ENCODE measurements at places on chromosomes 4 and X.

- peak; percentile 46 for DNase-seq
Observed at GRCh38 chrX:102546828-102547493, 30.4 kb upstream of the TMSB15A start.

DNA sequence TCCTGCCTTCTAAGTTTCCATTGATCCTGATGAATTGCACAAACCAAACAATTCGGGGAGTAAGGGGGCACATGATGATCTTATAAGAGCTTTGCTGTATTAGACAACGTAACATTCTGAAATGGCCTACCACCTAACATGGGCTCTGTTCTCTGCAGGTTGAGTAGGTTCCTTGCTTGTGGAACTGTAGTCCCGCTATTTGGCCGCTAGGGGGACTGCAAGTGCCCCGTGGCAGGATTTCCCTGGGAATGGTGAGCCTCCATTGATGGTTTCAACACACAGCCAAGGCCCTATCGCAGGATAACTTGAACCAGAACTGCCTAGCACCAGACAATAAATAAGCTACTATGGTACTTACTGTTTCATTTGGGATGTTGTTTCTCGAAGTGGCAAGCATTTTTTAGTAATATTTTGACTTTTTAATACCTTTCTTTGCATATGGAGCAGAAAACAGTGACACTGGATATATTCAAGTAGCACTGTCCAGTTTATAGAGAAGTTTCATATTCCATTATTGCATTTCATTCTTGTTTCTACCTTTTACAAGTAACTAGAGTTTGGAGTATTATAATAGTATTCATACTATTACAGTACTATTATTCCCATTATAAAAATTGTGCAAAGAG is 11.9 kb downstream of the AR start:
- DNase-seq, result peak; percentile 70

- no peak for DNase-seq
Observed at GRCh38 chr4:15651676-15652075, 3.5 kb downstream of the FBXL5 start.

DNA sequence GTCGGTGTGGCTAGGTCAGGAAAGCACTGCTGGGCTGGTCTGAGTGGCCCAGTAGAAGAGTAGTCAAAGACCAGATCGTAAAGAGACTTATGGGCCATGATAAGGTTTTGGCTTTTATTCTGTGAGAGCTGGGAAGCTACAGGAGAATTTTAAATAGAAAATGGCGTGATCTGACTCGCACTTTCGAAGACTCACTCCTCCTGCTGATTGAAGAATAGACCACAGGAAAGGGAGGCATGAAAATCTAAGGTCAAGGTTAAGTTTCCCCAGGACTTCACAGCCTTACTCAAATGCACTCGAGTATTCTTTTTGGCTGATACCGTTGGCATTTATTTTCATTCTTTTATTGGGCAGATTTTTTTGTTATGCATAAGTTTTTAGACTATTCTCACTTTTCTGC is 231.4 kb upstream of the ANKRD50 start:
- no peak for DNase-seq

GRCh38 chr4:150401083-150401687 is 180.8 kb upstream of the MAB21L2 start:
- DNase-seq, result no peak

DNA sequence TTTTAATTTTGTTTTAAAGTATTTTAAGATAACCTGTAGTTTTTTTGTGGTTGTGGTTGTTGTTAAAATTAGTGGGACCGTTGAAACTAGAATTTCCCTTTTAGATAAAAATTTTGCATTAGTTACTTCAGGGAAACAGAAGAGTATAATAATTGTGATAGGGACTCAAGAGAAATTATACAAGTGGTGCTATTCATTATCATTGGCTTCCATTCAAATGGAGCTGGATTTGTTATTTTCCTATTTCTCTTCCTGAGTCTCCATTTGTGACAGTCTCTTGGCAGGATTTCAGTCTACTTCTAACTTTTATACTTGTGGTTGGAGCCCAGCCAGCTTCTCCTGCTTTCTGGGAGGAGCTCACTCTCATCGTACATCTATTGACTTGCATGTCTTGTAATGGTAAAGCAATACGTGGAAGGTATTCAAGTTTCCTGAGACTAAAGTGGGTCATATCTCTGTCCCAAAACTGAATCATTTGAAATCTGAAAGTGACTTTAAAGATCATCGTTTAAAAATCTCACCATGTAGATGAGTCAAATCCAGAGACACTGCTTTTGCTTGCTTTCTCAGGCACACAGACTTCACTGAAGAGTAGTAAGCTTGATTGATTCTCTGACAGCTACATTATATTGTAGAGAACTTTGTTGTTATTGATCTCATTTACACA is 155.8 kb downstream of the RPA4 start:
- no peak for DNase-seq

GRCh38 chrX:46819136-46819535 is 17.7 kb upstream of the RP2 start:
- DNase-seq, result peak; percentile 85

- no peak for DNase-seq
Observed at GRCh38 chrX:45479196-45479834, 278.6 kb upstream of the DIPK2B start.

DNA sequence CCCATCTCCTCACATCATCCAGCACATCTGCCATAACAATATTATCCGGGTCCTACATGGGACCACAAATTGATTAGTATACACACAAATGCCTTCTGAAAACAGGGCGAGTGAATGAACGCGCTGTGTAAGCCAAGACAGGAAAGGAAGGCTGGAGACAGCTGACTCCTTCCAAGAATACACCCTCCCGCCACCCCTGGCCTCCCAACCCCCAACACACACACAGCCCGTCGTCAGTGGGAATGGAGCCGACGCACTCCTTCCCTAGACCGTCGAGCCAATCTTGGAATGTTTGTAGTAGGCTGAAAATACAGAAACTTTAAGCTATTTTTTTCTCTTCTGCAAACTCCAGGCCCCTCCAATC is 319 bp upstream of the MAGEH1 start:
- DNase-seq, result no peak

- DNase-seq, result no peak
Observed at GRCh38 chrX:85215946-85216345, 27.6 kb downstream of the SATL1 start.

- no peak for DNase-seq
Observed at GRCh38 chr4:3823496-3824341, 57.5 kb downstream of the ADRA2C start.

DNA sequence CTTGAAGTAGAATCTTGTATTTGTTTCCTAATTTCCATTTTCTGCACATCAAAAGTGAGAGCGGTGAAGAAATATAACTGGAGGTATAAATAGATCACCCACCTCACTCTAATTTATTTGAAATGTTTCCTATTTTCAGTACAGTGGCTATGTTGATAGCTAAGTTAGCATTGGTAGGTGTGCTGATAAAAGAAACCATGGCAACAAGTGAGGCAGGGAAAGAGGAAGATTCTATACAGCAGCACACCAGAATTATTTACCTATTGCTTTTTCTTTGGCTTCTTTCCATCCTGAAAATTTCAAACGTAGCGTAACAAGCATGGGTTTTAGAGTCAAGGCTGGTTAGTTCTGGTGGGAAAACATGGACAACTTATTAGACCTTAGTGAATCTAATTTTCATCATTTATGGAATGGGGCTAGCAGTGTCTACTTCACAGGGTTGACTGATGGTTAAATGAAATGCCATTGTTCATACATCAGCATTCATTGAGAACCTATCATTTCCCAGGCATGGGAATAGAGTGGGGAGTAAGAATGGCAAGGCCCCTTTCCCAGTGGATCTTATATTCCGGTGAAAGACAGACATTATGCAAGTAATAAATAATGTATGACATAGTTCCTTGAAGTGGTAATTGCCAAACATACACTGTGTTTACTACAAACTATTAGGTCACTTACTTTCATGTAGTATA is 30.6 kb upstream of the CTSO start:
- no peak for DNase-seq

DNA sequence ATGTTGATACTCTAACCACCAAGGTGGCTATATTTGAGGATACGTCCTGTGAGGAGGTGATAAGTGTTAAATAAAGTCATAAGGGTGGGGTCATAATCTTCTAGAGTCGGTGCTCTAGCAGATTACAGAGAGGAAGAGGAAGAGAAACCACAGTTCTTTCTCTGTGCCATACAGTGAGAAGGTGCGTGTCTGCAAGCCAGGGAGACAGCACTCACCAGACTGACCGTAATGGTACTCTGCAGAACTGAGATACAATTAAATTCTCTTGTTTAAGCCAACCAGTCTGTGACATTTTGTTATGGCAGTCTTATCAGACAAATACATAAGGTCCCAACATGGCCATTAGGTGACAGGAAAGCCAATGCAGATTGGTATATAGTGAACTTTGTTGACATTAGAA is 480.9 kb upstream of the IGFBP7 start:
- no peak for DNase-seq

- DNase-seq, result no peak
Observed at GRCh38 chrX:47690175-47690574, 31.2 kb upstream of the UXT start.

DNA sequence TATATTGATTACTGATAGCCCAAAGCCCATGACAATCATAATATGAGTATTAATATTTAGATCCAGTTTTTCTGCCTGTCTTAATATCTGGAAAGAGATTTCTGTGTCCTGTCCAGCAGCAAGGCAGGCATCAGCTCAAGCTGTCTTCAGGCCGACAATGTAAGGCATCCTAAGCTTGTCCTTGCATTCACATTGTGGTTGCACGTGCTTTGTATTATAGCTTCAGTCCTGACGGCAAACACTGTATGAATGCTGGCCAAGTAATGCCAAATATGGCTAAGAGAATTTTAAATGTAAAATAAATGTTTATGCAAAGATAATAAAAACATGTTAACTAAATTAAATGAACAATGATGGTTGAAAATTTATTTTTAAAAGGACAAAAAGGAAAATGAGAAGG is 255.7 kb upstream of the RPS6KA3 start:
- DNase-seq, result no peak

DNA sequence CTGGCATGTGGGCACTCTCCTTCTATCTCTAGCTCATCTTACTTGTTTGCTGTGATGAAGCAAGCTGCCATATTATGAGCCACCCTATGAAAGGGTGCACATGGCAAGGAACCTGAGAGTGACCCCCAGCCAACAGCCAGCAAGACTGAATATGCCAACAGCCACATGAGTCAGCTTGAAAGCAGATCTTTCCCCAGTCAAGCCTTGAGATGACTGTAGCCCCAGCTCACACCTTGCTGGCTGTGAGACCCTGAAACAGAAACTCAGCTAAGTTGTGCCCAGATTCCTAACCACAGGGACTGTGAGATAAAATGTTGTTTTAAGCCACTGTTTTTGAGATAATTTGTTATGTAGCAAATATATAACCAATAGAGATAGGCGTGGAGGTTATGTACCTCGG is 36.2 kb downstream of the KDM5C start:
- no peak for DNase-seq

- no peak for DNase-seq
Observed at GRCh38 chr4:113901994-113902787, 77.3 kb downstream of the ARSJ start.

DNA sequence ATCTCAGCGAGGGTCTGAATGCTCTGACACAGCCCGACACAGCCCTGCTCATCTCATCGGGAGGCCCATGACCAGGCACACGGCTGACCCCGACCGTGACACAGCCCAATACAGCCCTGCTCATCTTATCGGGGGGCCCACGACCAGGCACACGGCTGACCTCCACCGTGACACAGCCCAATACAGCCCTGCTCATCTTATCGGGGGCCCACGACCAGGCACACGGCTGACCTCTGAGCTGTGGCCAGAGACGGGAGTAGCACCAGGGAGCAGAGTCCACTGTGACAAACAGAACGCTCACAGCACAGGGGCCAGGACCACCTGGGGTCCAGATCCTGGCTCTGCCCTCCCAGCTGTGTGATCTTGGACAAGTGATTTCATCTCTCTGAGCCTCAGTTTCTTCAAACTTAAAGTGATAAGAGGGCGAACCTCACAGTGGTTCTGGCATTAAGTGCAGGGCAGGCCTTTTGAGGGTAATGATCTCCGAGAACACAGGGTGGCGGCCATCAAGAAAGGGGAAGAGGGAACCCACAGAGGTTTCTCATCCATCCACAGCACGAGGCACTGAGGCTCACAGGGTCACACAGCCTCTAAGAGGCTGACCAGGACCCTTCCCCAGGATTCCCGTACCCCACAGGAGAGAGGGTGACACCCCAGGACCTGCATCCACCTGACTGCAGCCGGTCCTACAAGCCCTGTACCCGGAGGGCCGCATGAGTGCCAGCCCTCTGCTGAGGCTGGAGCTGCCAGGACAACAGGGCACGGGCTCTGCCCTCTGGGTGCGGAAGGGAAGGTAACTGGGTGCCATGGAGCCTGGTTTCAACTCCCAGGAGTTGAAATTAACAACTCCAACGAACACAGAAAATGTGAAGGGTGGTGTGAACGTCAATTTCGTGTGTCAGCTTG is 60.1 kb downstream of the WFS1 start:
- no peak for DNase-seq

- no peak for DNase-seq
Observed at GRCh38 chrX:13565511-13565910, 3.9 kb upstream of the EGFL6 start.

DNA sequence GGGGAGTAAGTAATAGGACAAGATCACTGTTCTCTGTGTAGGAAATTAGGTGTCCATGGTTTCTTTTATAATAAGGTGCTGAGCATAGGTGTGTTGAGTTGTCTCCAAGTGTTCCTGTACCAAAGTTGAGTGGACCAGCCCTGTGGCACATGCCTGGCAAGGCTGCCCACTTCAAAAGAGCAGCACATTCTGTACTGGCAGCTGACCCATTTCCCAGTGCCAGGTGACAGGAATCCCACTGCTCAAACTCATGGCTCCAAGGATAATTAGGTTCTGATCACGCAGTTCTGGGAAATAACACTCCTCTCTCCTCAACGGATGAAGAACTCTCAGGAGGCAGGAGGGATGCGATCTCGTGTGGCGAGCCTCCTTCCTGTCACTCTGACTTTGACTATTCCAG is 12.8 kb upstream of the LGI2 start:
- no peak for DNase-seq

DNA sequence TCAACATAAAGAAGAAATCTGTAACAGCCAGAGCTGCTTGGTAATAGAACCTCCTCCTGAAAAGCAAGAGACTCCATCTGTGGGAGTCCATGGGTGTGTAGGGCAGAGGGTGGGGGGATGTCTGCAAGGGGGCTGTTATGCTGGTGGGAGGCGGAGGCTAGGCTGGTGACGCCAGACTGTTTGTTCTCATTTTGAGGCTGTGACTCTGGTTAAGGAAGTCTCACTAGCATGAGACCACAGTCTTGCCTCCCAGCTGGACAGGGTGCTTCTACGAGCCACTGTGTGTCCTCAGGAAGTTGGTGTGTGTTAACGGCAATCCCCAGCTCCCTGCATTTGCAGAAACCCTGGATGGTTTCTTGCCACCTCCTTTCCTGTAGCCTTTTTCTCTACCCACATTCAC is 79.8 kb downstream of the NSUN7 start:
- no peak for DNase-seq

DNA sequence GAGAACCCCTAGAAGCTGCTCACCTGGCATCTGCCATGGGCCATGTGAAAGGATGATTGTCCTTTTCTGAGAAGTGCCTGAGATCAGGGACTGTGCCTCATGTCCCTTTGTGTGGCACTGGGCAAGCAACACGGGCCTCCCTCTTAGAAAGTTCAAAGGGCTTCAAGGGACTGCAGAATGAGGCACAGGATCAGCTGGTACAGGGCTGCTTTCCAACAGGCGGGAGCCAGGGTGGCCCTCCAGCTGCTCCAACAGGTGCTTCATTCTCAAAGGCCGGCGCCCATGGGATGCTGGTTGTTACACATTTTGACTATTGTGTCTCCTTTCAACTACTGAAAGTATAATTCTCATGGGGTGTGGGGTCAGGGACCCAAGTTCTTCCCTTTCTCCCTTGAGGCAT is 114.7 kb downstream of the ENPP6 start:
- DNase-seq, result no peak

All from ELF-1 (cell line).